Karpas-422 (cell line): ENCODE measurements at places on chromosomes 1 and 21. TPM values are rescaled to one million over a fixed set of nuclear protein-coding genes. Genes with fewer than 3 reads are reported as not detected.

The ASCL5 gene
- total RNA-seq = not detected in 2 replicates

DNA sequence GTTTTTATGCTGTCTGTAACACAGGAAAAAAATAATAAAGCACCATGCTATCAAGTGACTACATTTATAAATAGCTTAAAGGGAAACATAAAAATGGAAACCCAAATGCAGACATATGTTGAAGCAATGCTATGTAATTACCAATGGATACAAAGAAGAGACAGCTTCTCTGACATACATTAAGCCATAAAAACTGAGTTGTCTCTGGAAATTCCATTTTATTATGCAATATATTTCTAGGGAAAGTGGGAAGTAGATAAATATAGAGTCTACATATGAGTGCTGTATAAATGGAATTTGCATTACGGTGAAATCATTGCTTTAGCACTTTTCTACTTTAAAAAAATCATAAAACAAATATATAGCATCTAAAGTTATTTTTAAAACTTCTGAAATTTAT is 135.2 kb upstream of the COL11A1 start:
- no peaks in the 10 kb centered on the region for H3K4me1 ChIP-seq
- H3K27ac ChIP-seq = no peak overlapping the region
- no peaks in the 10 kb centered on the region for H3K36me3 ChIP-seq

The KDF1 gene
- 0.14 TPM in 1 of 2 replicates, not detected in the other for total RNA-seq

The PTPN14 gene
- total RNA-seq = 0.40 and 0.56 TPM in 2 replicates

GRCh38 chr1:157984469-157984868 is 9.0 kb upstream of the KIRREL1 start:
- H3K27ac ChIP-seq = no peak overlapping the region
- H3K36me3 ChIP-seq = no peaks in the 10 kb centered on the region
- H3K4me1 ChIP-seq = no peaks in the 10 kb centered on the region
- H3K27me3 ChIP-seq = no peaks in the 10 kb centered on the region
- H3K4me3 ChIP-seq = no peak overlapping the region

DNA sequence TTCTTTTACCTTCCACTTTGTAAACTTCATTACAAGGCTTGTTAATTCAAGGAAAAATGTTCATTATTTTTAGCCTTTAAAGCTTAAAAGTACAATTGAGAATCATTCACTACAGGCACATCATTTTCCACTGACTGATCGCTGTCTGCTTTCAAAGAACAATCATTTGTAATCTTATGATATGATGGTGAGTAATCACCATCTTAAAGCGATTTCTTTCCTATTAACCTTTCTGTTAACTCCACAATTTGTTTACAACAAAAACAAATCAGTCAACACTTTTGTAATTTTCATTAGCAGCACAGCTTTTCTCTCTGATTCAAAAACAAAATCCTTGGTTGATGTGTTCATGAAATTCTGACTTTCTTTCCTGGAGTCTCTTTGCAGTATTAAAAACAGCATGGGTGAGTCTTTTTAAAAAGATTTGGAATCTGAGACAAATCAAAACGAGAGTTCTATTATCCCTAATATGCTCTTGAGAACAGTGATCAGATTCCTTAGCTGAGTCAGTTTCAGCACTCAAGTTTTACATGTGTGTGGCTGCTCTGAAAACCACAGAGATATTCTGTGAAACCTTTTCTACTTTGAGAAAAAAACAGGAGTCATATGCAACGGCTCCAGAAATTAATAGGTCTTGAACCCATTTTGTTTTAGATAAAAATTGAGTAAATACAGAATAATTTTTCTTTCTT is 145.8 kb upstream of the TMPRSS15 start:
- no peak for DNase-seq
- H3K4me1 ChIP-seq = no peaks in the 10 kb centered on the region
- no peak overlapping the region for H3K27ac ChIP-seq
- H3K27me3 ChIP-seq = no peaks in the 10 kb centered on the region
- H3K36me3 ChIP-seq = no peaks in the 10 kb centered on the region

The IGSF21 gene
- total RNA-seq = 0.26 TPM in 1 of 2 replicates, not detected in the other

The ANKRD45 gene
- not detected in 2 replicates for total RNA-seq

DNA sequence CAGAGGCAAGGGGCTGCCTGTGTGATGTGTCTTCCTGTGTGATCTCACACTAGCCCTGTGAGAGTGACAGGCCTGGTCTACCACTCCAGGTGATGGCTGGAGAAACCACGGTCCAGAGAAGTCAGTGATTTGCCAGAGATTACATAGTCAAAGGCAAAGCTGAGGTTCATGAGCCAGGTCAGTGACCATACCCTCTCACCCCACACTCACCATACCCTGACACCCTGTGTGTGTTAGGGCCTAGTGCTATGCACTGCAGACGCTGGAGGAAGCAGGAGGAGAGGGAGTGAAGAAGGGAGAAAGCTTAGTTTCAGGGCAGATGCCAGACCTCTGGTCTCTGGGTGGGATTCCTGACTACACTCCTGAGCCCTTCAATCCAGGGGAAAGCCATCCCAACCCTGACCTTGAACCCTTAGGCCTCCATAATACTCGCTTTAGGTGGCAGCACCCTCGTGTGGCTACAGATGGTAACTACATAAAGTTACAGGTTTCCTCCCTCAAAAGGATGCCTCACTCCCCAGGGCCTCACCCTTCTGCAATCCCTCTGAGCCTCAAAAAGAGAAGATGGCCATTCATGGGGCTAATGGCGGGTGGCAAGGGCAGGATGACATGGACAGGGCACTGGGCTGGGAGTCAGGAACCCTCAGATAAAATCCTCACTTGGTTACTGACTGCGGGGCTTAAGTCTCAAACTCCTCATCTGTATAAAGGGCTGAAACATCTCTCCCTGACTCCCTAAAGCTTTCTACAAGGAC is 20.8 kb upstream of the SDC3 start:
- peaks cover 13% of the 10 kb centered on the region; the same call in 1 of the 2 replicates for H3K36me3 ChIP-seq
- no peak overlapping the region for H3K27ac ChIP-seq
- no peaks in the 10 kb centered on the region for H3K4me1 ChIP-seq
- H3K27me3 ChIP-seq = no peaks in the 10 kb centered on the region

The POU3F1 gene
- 0.07 TPM in 1 of 2 replicates, not detected in the other for total RNA-seq

- H3K4me3 ChIP-seq = peak overlapping the region; percentile 83
- 0 out of 2 replicates have a peak, but pooled peaks cover 3% of the 10 kb centered on the region for H3K36me3 ChIP-seq
- H3K4me1 ChIP-seq = peaks cover 54% of the 10 kb centered on the region
- DNase-seq = peak; percentile 80
Observed at GRCh38 chr1:179953974-179954492, 577 bp upstream of the CEP350 start.
